CD4-positive, CD25-positive, alpha-beta regulatory T cell (primary cell): ENCODE measurements at places on chromosomes 4 and X. TPM values are rescaled to one million over a fixed set of nuclear protein-coding genes. Genes with fewer than 3 reads are reported as not detected.

The KIT gene
- polyA plus RNA-seq = not detected

The AMBN gene
- polyA plus RNA-seq = not detected

The AKAP4 gene
- polyA plus RNA-seq = not detected

The MAGEA3 gene
- polyA plus RNA-seq = not detected

The HSD17B13 gene
- not detected for polyA plus RNA-seq

The MAGEB18 gene
- not detected for polyA plus RNA-seq

The RTL9 gene
- not detected for polyA plus RNA-seq

The QRFPR gene
- not detected for polyA plus RNA-seq

The PRPS2 gene
- 29.2 TPM for polyA plus RNA-seq

The MAGEA11 gene
- polyA plus RNA-seq = not detected

The SYP gene
- 0.79 TPM for polyA plus RNA-seq

The ESX1 gene
- polyA plus RNA-seq = not detected

The CPE gene
- 2.6 TPM for polyA plus RNA-seq

The SMARCAD1 gene
- 10.4 TPM for polyA plus RNA-seq

The IL15 gene
- 1.7 TPM for polyA plus RNA-seq

The OPHN1 gene
- not detected for polyA plus RNA-seq

The SYNPO2 gene
- polyA plus RNA-seq = 0.24 TPM

The HELT gene
- not detected for polyA plus RNA-seq

The ACSL4 gene
- 13.4 TPM for polyA plus RNA-seq

The CT45A10 gene
- polyA plus RNA-seq = not detected

The SPANXB1 gene
- polyA plus RNA-seq = not detected

The HAND2 gene
- polyA plus RNA-seq = not detected
